ENCODE measurements at places on chromosomes 4 and X. TPM values are rescaled to one million over a fixed set of nuclear protein-coding genes. Genes with fewer than 3 reads are reported as not detected.

The SLC4A4 gene
- total RNA-seq, result 48.3 TPM

The CT45A1 gene
- not detected for total RNA-seq

The TRIM60 gene
- total RNA-seq, result not detected

The OPN1MW3 gene
- total RNA-seq, result not detected

The GBA3 gene
- total RNA-seq, result 0.68 TPM

The PPP2R2C gene
- total RNA-seq, result 10.4 TPM

The PLP2 gene
- 34.7 TPM for total RNA-seq

The AFF2 gene
- total RNA-seq, result 0.27 TPM

Measured in prostate gland (tissue), 2 donors.